ENCODE measurements at places on chromosomes 3 and 15.

DNA sequence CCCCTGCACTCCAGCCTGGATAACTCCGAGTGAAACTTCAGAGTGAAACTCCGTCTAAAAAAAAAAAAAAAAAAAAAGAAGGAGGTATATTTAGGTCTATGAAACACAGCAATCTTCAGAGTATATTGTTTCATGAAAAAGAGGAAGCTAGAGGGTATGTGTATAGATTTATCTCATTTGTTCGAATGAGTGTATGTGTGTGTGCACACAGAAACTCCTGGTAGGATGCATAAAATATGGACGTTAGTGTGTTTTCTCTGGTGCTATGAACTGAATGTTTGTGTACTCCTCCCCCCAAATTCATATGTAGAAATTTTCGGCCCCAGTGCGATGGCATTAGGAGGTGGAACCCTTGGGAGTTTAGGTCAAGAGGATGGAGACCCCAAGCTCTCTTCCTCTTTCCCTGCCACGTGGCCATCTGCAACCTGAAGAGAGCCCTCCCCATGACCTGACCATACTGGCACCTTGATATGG lies 98.6 kb upstream of the KLF13 start:
- DNase-seq, result no peak

DNA sequence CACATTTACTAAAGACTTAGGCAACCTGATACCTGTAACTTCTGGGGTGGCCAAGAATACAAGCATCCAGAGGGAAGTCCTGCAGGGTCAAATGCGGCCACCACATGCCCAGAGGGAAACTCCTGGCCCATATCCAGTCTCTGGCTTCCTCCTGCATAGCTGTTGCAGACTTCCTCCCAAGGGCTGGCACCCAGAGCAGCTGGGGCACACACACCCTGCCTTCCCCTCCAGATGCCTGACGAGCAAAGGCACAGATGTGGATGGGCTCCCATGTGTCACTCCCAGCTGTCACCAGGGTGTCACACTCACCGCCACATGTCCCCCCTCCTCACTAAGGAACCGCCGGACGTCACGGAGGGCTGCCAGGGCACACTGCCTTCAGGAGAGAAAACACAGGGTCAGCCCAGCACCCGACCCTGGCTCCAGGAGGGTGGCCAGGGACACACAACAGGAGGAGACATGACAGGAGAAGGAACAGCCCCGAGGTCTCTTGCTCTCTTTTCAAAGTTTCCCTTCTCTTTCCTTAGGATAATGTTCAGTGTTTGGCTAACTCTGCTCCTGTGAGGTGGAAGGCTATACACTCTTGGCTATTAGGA lies 13.2 kb downstream of the PFKFB4 start:
- no peak for DNase-seq

DNA sequence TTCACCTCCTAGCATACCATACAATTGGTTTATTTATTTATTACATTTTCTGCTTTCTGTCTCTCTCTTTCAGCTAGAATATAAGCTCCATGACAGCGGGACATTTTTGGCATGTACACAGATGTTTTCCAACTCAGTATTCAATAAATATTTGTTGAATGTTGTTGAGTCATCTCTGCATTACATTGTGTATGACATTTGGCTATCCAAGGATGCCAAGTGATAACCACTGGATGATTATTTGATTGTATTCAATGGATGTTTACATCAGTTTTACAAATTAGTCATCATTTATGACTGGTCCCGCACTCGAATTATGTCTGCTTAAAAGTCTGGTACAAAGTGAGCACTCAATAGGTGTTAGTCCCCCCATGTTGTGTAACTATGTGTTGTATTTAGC lies 49.5 kb upstream of the STXBP5L start:
- no peak for DNase-seq

DNA sequence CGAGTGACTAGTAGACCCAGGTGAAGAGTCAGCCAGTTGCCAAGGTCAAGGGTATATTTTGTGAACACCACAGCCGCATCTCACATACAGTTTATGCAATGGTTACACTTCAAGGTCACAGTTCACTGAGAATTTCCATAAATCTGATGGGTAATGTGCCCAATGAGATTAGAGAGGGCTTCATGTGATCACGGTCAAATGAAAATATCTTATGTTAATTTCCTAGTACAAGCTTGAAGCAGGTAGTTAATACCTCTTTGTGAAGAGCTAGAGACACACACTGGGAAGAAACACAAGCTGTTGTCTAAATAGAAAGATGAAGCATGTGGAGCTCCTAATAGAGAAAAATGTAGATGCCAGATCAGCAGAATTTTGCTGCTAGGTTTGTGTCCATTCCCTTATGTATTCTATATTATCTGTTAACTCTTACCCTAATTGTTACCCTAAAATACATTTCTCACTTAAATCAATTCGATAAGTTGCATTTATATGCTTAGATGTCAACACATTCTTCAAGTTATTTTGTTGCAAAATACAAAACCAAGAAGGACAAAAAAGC lies 136.0 kb downstream of the NR2F2 start:
- no peak for DNase-seq

GRCh38 chr15:32034106-32034505 lies 3.8 kb downstream of the CHRNA7 start:
- no peak for DNase-seq

GRCh38 chr3:128359846-128360642 lies 106.6 kb downstream of the DNAJB8 start:
- DNase-seq, result no peak

Measured in mammary epithelial cell (primary cell).